Activated CD4-positive, alpha-beta T cell treated with anti-CD3 and anti-CD28 coated beads, Interleukin-2, Interleukin-4, amounts not matched to agents 100 ng/mL and 50 ng/mL, durations not matched to agents 16 hours and 8 hours (primary cell): ENCODE measurements at places on chromosomes 4 and X.

GRCh38 chr4:101418055-101418454 is 70.7 kb upstream of the PPP3CA start:
- peak; percentile 75 for DNase-seq

DNA sequence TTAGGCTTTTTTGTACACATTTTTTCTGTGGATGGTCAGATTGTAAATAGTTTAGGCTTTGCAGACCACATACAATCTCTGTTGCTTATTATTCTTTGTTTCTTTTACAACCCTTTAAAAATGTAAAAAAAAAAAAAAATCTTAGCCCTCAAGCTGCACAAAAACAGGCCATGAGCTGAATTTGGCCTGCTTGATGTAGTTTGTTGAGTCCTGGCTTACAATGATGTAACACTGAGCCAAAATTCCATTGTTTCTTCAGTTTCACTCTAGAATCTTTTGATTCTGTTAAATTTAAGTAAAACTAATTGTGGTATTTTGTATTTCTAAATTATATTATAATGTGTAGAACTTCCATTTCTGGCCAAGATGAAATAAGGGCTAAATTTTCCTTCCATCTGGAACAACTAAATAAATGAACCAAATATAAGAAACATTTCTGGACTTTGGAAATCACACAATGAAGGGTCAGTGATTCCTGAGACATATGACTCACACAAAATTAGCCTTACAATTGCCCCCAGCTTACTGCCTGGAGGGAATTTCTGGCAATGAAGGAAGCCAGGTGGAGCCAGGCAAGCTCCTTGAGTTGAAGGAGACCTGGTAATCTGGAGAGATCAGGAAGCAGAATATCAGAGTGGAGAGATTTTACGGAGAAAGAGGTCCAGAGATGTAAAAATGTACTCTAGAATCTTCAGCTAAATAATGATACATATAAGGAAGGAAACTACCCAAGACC is 29.8 kb downstream of the IQCM start:
- DNase-seq: no peak

DNA sequence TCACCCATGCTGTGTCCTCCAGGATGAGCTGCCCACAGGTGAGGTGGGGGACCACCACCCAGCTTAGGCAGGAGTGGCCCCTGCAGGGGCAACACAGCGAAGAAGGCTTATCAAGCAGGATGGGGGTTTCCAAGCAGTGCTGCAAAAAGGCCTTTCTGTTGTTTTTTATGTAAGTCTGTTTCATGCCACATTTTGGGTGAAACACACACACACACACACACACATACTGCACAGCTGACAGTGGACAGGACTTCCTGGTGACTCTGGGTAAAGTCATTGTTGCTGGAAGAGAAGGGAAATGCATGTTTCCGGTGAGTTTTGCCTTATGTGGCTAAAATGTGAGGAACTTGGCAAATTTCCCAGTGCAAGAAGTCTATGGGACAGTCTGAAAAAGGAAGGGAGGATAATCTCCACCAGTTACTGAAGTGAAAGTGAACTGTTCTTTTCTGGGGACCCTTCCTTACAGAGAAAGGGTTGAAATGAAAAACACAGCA is 119.2 kb downstream of the IRF2 start:
- DNase-seq: no peak

DNA sequence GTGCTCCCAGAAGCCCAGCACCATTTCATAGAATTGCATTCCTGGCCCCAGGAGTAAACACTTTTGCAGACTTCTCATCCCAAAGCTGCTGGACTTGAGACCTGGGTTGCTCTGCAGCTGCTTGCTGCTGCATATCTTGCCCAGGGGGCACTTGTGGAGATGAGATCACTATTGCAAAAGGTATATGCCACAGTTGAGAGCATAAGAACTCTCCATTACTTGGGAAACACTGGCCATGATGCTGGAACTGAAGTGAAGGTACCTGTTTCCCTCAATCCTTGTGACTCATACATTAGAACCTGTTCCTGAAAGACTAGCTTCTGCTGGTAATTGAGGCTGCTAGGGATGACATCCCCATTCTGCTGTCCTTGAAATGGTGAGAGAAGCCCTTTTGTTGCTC is 43.1 kb upstream of the WDR1 start:
- DNase-seq: no peak

GRCh38 chrX:6131287-6131686 is 97.4 kb downstream of the NLGN4X start:
- no peak for DNase-seq

GRCh38 chrX:115902995-115903394 is 267.5 kb upstream of the AGTR2 start:
- no peak for DNase-seq

DNA sequence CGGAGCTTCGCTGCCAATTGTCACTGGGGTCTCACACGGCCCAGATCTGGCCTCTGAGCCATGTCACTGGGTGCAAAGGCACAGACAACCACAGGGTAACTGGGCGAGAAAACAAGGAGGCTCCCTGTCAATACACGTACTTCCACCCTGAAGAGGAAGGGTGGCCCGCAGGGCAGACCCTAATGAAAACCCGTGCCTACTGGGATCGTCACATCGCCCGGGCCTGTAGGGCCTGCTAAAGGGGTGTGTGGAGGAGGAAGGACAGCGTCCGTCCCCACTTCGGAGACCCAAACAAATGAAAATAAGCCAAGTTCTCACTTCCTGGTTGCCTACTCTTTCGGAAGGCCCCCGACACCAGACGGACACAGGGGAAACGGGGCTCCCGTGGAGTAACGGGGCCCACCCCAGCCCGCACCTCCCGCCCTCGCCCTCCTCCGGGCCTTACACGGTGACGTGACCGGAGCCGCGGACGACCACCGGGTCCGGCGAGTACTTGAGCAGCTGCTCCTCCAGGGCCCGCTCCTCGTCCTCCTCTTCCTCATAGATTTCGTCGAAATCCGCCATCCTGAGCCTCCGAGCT is 578 bp downstream of the CHIC2 start:
- no peak for DNase-seq

DNA sequence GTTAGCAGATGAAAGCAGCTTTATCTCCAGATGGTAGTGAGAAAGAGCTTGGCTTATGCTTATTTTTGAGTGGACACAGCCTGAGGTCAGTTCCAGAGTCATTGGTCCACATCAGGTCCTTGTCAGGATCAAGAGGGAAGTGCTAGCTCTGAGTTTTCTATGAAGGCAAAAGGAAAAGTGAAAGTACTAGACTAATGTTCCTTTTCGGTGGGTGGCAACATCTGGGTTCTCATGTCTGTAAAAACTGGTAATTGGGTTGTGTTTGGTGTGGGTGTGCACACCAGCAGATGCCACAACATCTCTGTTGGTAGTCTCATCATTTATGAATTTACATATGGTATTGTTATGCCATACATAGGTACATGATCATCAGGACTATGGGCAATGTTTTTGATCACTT is 210.5 kb downstream of the PWWP3B start:
- no peak for DNase-seq

- DNase-seq: no peak
These were observed 210.4 kb upstream of the ARX start for GRCh38 chrX:25226151-25226550.
